ENCODE measurements at places on chromosomes 5 and 9.
A peak's percentile ranks its signal among the peaks of the same experiment; 100 is the strongest.

DNA sequence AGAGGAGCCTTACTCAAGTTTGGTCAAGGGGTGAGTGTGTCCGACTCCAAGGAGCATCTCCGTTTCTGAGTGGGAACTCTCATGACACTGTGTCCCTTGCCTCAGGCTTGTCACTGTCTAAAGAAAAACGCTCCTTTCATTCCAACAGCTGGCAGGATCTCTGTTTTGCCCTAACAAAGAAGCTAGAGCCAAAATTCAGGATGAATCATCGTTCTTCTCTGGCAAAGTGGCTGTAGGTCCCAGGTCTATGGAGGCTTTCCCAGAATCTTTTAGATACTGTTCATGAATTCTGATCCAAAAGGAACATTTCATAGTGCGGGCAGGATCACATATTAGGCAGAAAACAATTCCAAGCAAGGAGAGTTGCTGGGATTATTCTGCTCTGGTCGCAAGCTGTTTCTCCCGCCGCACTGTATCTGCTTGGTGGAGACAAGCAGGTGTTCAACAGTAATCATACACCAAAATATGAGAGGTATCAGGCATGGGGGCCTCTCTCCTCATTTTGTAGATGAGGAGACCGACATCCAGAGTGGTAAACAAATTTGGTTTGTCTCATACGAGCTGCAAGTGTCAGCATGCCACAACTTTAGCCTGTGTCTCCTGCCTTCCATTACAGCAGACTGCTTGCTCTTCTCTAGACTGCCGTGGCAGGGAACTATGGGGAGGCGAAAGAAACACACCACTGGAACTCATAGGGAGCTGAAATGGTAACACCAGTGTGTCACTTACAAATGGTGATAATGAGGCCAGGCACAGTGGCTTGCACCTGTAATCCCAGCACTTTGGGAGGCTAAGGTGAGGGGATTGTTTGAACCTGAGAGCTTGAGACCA is 72.6 kb downstream of the ENTREP1 start:
- H3K27me3 ChIP-seq, result peaks cover 3% of the 10 kb centered on the region
- no peak for DNase-seq
- no peak overlapping the region for H3K4me3 ChIP-seq
- no peaks in the 10 kb centered on the region for H3K36me3 ChIP-seq

DNA sequence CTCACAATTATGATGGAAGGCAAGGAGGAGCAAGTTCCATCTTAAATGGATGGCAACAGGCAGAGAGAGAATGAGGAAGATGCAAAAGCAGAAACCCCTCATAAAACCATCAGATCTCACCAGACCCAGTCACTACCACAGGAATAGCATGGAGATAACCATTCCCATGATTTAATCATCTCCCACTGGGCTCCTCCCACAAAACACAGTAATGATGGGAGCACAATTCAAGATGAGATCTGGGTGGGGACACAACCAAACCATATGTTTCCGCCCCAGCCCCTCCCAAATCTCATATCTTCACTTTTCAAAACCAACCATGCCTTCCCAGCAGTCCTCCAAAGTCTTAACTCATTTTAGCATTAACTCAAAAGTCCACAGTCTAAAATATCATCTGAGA is 304.0 kb downstream of the TUSC1 start:
- no peak overlapping the region for H3K4me3 ChIP-seq
- H3K36me3 ChIP-seq, result no peaks in the 10 kb centered on the region
- H3K27ac ChIP-seq, result no peak overlapping the region
- no peaks in the 10 kb centered on the region for H3K27me3 ChIP-seq
- DNase-seq, result no peak

GRCh38 chr5:149782895-149783586 is 52.9 kb downstream of the PPARGC1B start:
- no peak overlapping the region for H3K27ac ChIP-seq
- H3K4me3 ChIP-seq, result no peak overlapping the region
- H3K27me3 ChIP-seq, result peaks cover 15% of the 10 kb centered on the region
- H3K36me3 ChIP-seq, result peaks cover 4% of the 10 kb centered on the region
- H3K4me1 ChIP-seq, result peaks cover 24% of the 10 kb centered on the region
- DNase-seq, result no peak

GRCh38 chr5:145984072-145984471 is 47.7 kb downstream of the SH3RF2 start:
- no peak overlapping the region for H3K27ac ChIP-seq
- no peaks in the 10 kb centered on the region for H3K4me1 ChIP-seq
- no peak for DNase-seq
- no peak overlapping the region for H3K4me3 ChIP-seq
- no peaks in the 10 kb centered on the region for H3K36me3 ChIP-seq
- peaks cover 3% of the 10 kb centered on the region for H3K27me3 ChIP-seq

DNA sequence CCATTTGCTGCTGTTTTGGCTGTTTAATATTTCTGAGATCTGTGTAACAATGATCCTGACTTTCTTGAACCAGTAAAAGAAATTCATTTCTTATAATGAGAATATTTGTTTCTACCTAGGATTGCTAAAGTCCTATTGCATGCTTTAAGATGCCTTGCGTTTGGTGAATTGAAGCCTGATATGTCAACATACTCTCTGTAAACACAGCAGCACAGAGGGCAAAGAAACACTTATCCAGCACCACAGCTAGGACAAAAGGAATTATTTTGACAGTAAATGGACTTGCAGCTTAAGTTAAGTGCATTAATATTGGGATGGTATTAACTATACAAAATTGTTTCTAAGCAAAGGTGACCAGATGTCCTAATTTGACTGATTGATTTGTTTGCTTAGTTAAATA is 2031.2 kb upstream of the CDH6 start:
- no peak for DNase-seq
- H3K27ac ChIP-seq, result no peak overlapping the region
- H3K4me3 ChIP-seq, result no peak overlapping the region
- H3K36me3 ChIP-seq, result no peaks in the 10 kb centered on the region
- H3K27me3 ChIP-seq, result peaks cover 1% of the 10 kb centered on the region
- H3K4me1 ChIP-seq, result peaks cover 5% of the 10 kb centered on the region

DNA sequence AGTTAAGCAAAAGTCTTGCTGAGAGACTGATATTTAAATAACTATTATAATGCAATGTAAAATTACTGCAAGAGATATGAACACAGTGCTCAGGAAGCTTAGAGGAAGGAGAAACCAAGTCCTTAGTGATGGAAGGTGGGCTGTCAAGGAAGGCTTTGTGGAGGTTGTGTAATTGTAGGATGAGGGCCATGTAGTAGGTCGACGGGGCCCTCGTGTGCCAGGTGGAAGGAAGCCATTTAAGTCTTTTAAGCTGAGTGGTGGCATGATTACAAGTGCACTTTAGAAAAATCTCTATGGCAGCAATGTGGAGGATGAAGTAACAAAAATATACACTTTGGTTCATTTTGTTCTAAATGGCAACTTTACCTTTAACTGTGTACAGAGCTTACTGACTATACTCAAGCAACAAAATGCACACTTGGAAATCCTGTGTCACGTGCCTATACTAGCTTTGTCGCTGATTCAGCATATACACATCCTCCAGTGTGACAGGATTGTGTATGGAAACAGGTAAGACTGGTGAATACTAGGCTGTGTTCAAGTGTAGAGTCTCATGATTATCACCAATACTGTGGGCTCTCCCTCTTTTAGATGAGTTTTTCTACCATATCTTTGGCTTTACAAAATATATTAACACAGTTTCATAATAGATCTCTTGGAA is 78.6 kb downstream of the TMC1 start:
- no peak overlapping the region for H3K4me3 ChIP-seq
- no peaks in the 10 kb centered on the region for H3K27me3 ChIP-seq
- H3K4me1 ChIP-seq, result no peaks in the 10 kb centered on the region

DNA sequence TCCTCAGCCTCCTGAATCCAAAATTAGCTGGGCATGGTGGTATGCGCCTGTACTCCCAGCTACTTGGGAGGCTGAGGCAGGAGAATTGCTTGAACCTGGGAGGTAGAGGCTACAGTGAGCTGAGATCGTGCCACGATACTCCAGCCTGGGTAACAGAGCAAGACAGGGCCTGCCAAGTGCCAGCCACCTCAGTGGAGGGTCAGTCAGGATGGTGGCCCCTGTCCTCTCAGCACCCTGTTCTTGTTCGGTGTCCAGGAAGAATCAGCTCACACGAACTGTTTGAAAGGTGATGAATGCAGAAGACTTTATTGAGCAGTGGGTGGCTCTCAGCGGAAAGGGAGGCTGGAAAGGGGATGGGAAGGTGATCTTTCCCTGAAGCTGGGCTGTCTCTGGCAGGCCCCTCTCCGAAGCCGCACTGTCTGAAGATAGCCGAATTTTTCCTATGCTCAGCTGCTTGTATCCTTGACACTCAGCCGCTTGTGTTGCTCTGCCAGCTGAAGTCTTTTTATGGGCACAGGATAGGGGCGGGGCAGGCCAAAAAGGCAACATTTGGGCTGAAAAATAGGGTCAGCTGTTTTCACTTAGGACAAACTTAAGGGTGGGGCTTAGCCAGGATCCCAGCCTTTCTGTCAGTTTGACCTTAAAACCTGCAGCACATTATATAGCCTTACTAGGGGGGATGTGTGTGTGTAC is 50.9 kb downstream of the UBE2R2 start:
- H3K4me1 ChIP-seq, result no peaks in the 10 kb centered on the region
- no peak overlapping the region for H3K4me3 ChIP-seq
- no peaks in the 10 kb centered on the region for H3K27me3 ChIP-seq
- no peak overlapping the region for H3K27ac ChIP-seq

DNA sequence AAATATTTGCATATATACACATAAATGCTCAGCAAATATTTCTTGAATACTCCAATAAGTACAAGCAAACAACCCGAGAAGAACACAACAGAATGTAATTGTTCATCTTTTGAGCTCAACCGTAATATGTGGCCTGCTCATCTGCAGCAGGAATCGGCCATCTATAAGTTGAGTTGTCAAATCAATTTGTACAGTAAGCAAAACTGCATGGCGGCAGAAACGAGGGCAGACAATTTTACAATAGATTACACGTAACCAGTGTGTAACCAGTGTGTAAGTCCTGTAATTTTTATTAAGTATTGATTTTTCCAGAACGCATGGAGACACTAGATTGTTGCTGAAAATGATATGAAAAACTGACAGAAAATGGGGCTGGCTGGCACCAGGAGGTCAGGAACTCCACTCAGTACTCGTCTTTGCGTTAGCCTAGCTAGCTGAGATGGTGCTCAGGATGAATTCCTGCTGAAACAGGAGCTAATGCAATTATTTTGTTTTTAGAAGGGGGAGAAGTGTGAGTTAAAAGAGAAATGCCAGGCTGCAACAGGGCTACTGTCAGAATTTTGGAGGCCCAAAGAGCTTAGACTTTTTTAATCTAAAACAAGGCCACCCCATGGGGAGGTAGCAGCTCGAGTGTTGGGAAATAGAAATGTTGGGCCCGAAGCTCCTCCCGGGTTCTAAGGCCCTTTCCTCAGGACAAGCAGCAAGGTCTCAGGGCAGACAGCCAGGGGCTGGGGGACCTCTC is 682 bp downstream of the DHX29 start:
- no peak overlapping the region for H3K27ac ChIP-seq
- no peak overlapping the region for H3K4me3 ChIP-seq
- no peaks in the 10 kb centered on the region for H3K4me1 ChIP-seq
- peaks cover 4% of the 10 kb centered on the region for H3K36me3 ChIP-seq

GRCh38 chr9:112751056-112751795 is 666 bp downstream of the SNX30 start:
- DNase-seq, result peak; percentile 42
- peaks cover 14% of the 10 kb centered on the region for H3K27me3 ChIP-seq
- H3K4me1 ChIP-seq, result peaks cover 17% of the 10 kb centered on the region

DNA sequence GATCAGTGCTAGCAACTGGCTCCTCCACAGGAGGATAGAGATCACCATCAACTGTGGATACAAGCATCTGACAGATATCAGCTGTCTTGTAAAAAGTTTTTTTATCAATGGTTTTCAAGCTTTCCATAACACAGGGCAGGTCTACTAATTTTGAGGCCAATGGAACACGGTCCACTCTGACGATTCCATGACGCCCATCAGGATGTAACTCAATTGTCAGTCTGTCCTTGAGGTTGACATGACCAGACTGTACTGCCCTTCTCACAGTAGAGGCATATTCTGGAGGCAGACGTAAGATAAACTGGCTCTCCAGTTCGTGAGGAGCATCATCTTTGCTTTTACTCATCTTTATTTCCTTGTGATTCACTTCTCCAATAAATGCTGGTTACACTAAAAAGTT is 885 bp downstream of the TAF7 start:
- H3K36me3 ChIP-seq, result peaks cover 52% of the 10 kb centered on the region
- H3K4me3 ChIP-seq, result peak overlapping the region; percentile 98
- no peak for DNase-seq
- H3K27me3 ChIP-seq, result peaks cover 8% of the 10 kb centered on the region
- H3K4me1 ChIP-seq, result peaks cover 26% of the 10 kb centered on the region

DNA sequence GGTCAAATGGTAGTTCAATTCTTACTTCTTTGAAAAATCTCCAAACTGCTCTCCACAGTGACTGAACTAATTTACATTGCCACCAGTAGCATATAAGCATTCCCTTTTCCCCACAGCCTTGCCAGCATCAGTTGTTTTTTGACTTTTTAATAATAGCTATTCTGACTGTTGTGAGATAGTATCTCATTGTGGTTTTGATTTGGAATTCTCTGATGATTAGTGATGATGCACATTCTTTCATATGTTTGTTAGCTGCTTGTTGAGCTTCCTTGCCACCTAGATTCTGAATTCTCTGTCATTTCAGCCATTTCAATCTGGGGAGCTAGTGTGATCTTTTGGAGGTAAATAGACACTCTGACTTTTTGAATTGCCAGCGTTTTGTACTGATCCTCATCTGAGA is 24.0 kb downstream of the CDK20 start:
- no peak overlapping the region for H3K4me3 ChIP-seq
- H3K27ac ChIP-seq, result no peak overlapping the region
- H3K36me3 ChIP-seq, result no peaks in the 10 kb centered on the region
- no peaks in the 10 kb centered on the region for H3K4me1 ChIP-seq

- H3K4me3 ChIP-seq, result no peak overlapping the region
- peak overlapping the region; percentile 72 for H3K27ac ChIP-seq
- DNase-seq, result no peak
- H3K27me3 ChIP-seq, result peaks cover 12% of the 10 kb centered on the region
- peaks cover 9% of the 10 kb centered on the region for H3K4me1 ChIP-seq
These were observed 28.4 kb downstream of the ZDHHC11B start for GRCh38 chr5:756171-756570.

DNA sequence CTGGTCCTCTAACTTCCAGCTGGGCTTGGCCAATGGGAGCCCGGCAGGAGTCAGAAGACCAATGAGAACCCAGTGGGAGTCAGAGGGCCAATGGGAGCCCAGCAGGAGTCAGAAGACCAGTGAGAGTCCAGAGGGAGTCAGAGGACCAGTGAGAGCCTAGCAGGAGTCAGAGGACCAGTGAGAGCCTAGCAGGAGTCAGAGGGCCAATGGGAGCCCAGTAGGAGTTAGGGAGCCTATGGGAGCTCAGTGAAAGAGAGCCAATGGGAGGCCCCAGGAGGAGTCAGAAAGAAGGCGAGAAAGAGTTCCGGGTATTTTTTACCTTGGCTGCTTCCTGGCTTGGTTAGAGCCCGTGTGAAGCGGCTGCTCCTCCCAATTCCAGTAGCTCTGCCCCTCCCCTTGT is 191.0 kb downstream of the GABBR2 start:
- no peak for DNase-seq
- no peak overlapping the region for H3K27ac ChIP-seq
- peaks cover 2% of the 10 kb centered on the region for H3K27me3 ChIP-seq
- no peaks in the 10 kb centered on the region for H3K36me3 ChIP-seq

- H3K4me1 ChIP-seq, result peaks cover 15% of the 10 kb centered on the region
- H3K36me3 ChIP-seq, result no peaks in the 10 kb centered on the region
- no peak for DNase-seq
- no peak overlapping the region for H3K4me3 ChIP-seq
- peaks cover 10% of the 10 kb centered on the region for H3K27me3 ChIP-seq
These were observed 78.2 kb upstream of the ARAP3 start for GRCh38 chr5:141760193-141760592.
